HL-60 (cell line): ENCODE measurements at places on chromosomes 6 and 20.

DNA sequence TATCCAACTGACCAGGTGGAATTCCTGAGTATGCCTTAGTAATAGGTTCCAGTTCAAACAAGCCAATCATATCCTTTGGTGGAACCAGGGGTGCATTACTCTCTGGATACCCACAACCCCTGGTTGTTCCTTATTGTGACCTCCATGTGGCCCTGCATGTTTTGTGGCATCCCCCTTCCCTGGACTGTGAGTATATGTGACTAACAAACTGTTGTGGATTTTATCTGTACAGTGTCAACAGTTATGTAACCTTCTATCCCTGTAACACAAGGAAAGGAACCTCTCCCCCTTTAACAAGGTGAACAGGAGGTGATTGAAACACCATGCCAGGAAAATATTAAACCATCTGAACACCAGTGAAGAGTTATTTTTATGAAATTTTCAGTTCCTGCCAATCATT lies 46.2 kb downstream of the MLIP start:
- DNase-seq, result no peak

- DNase-seq, result no peak
Measured at GRCh38 chr6:33467091-33467490, 12.7 kb downstream of the ZBTB9 start.

- DNase-seq, result no peak
Measured at GRCh38 chr20:48880981-48881657, 40.4 kb upstream of the ARFGEF2 start.

DNA sequence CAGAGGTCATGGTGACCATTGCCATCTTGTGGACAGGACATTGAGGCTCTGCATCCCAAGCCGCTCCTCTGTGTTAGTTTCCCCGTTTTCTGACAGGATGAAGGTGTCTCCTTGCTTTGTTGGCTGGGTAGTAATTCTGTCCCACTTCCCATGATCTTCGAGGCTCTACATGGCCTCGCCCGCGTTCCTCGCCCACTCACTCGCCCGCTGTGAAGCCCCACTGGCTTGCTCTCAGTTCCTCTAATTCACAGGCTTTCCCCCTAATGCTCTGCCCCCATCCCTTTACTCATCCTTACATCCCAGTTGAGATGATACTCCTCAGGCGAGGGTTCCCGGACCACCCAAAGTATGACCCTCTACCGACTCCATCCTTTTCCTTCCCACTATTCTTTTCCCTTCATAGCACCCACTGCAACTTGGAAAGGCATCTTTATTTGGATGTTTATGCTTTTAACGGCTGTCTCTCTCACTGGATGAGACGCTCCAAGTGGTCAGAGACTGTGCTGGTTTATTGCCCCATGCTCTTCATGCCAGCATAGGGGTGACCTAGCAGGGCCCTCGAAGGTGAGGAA lies 511 bp upstream of the SLC35B2 start:
- DNase-seq, result no peak

GRCh38 chr20:11957911-11958310 lies 40.2 kb downstream of the BTBD3 start:
- no peak for DNase-seq

DNA sequence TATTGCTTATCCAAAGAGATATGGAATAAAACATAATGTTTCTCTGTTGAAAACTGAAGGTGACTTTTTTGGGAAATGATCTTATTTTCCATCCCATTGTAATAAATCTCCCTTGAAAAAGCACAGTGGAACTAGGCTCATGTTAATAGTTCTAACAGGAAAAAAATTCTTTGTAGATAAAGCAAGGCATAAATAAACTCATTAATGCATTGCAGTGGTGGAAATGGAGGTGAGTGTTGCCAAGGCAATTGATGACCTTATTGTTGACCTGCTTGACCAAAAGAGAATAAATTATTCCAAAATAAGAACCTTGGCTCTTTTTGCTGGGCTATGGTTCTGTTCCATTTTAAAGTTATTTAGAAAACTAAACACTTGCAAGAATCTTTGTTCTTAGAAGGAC lies 55.2 kb downstream of the TRMT11 start:
- no peak for DNase-seq

DNA sequence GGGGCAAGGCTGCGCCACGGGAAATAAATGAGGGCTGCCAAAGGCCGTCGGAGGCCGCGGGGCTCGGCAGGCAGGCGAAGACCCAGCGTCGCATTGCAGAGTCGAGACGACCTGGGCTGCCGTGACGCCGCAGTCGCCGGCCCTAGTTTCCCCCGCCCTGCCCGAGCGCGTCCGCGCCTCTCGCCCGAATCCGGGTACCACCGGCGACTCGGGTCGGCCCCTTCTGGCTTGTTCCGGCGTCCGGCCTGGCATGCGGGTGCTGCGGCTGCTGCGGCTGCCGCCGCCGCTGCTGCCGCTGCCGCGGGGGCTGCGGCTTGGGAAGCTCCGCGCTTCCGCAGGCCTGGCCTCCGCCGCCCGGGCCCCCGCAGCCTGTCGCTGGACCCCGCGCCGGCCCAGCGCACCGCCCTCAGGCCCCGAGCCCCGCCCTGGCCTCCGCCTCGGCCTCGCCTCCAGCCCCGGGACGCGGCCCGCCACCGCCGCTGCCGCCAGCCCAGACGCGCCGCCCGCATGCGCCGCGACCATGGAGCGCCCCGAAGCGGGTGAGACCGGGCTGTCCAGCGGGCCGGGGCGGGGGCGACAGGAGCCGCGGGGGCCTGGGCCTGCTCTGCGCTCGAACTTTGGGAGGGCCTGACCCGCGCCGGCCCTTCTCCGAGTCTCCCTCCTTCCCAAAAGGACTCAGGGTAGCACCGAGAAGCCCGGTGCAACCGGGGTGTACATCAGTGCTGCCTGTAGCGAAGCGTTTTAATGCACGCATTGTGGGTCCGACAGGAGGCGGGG lies at the start of gene AKAP7:
TSS of gene AKAP7 (plus strand) at position 224 of the 777 bp plus-strand sequence. CDS start at position 521, 297 bp downstream.
- DNase-seq, result no peak

- DNase-seq, result no peak
Measured at GRCh38 chr6:16174416-16175078, 45.7 kb downstream of the MYLIP start.

DNA sequence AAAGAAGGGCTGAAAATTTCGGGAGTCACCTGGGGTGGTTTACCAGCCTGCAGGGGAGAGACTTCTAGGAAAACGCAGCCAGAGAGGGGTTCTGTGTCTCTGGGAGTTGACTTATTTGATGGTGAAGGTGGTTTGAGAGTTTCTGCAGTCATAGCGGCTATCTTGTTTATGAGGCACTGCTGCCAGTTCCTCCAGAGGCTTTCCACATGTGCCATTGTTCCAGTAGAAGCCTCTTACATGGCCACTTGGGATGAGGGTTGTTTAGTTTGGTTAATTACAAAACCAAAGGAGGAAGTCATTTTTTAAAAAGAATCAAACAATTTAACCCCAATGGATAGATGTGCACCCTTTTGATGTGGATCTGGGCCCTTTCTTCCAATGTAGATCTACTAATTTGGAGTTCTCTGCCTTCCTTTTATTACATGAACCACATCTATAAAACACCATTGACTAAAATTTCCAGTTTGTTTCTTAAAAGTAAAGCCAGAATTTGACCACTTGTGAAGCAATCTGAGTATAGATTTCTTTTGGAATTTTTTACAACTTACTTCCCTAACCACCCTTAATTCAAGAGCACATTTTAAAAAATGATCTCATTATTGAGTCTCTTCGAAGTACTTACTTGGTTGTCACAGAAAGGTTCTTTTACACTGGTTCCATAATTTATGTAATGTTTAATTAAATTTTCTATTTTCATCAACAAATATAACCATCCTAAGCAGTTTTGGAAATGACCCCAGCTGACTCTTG lies 97.6 kb downstream of the TCP11 start:
- DNase-seq, result peak; percentile 34

DNA sequence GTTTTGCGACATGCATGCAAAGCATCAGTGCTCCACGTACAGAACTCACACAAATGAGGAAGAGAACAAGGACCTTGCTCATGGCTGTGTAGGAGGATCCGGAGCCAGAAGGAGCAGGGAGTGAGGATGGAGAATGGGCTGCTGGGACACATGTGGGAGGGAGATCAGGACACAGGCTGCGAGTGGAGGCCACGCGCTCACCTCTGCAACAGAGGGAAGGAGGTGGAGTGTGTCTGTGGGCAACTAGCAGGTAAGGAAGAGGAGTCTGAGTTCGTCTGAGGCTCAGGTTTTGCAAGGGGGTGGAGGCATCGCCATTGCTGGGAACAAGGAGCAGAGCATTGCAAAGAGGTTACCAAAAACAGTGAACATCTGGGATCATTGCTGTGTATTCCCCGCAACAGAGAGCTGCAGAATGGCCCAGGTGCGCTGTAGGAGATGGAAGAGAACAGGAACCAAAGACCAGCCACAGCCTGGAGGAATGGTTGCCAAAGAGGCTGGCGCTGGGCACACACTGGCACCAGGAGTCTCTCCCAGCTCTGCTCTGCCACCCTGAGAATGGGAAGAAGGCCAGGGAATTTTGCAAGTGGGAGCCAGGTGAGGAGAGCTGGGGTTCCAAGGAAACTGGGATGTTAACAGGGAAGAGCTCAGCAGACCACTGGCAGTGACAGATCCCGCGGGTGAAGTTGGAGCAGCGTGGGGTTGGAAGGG lies 90.0 kb upstream of the RPS6KA2 start:
- DNase-seq, result peak; percentile 7

- peak; percentile 3 for DNase-seq
Measured at GRCh38 chr6:123715006-123715863, 78.5 kb upstream of the TRDN start.

DNA sequence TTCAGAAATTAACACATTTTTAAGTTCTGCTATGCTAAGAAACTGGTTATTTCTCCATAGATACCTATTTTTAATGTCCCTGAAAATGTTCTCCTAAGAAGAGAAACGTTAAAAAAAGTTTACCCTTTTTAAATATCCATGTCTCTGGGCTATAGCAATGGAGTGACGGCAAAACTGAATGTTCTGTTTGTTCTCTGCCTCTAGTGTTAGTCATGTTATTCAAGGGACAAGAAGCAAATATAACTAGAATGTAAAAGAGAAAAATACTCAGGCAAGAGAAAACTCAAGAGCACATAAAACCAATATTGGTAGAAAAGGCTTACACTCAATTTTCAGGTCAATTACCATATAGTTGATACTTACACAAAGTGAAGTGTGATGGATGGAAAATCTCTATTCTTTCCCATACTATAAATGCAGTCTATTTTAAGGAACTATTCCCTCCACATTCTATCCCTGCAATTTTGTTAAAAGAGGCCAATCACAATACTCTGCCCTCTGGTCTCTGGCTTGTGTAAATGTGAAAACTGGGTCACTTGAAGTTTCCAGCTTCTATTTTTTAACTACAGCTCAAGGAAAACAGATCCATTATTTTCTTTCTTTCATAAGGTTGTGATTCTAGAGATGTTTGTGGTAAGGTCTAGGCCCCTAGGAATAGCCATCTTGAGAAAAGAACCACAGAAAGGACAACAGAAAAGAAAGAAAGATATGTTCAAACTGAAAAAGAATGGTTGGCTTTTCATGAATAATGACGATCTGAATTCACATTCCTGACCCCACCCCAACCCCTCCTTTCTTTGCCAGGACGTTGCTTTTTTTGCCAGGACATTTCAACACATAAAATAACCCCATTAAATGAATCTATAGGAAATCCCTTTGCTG lies 200.3 kb upstream of the FAM83B start:
- DNase-seq, result no peak

GRCh38 chr20:6629564-6629963 lies 137.9 kb upstream of the BMP2 start:
- DNase-seq, result no peak

- no peak for DNase-seq
Measured at GRCh38 chr20:32387252-32387651, 29.1 kb downstream of the ASXL1 start.

DNA sequence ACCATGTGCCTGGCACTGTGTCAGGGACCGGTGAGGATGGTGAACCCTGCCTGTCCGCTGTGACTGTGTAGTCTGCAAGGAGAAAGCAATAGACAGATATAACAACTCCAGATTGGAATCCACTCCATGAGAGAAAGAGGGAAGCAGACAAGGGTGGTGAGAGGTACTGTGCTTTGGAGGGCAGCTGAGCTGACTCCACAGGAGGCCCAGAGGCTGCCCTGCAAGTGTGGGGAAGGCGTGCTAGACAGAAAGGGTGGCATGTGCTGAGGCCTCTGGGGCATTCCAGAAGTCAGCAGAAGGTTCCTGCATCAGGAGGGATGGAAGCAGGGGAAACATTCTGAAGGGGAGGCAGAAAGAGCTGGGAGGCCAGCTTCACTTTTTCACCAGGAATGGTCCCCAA lies 39.3 kb upstream of the APCDD1L start:
- no peak for DNase-seq

- no peak for DNase-seq
Measured at GRCh38 chr6:56437171-56437900, 190.0 kb upstream of the COL21A1 start.
